GM23248 (cell line): ENCODE measurements at places on chromosomes 7 and 10. TPM values are rescaled to one million over a fixed set of nuclear protein-coding genes. Genes with fewer than 3 reads are reported as not detected.

The AKR1D1 gene
- total RNA-seq, result not detected in 2 replicates

- peak; percentile 90 for DNase-seq
Measured at GRCh38 chr7:100465702-100466311, 1.7 kb upstream of the SPACDR start.

DNA sequence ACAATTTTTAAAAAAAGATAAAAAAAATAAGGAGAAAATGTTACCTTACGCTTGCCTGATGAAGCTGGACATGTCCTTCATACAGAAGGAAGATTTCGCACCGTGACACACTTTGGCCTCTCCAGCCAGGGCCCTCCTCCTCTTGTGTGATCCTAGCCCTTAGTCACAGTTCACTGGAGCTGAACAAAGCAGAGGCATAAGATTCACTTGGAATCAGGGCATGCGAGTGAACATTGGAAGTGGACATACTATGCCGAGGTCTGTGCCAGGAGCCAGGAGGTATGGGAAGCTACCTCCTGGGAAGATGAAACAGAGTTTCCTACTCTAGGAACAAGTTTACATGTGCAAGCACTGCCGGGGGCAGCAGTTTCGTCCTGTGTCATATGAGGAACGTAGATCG is 91.5 kb downstream of the XPNPEP1 start:
- no peak for DNase-seq

DNA sequence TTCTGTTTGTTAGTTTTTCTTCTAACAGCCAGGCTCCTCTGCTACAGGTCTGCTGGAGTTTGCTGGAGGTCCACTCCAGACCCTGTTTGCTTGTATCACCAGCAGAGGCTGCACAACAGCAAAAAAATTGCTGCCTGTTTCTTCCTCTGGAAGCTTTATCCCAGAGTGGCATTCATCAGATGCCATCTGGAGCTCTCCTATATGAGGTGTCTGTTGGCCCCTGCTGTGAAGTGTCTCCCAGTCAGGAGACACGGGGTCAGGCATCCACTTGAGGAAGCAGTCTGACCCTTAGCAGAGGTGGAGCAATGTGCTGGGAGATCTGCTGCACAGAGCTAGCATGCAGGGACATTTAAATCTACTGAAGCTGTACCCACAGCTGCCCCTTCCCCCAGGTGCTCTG is 26.7 kb upstream of the CROT start:
- DNase-seq, result no peak

The BTBD16 gene
- not detected in 2 replicates for total RNA-seq

GRCh38 chr7:27160145-27160545 is 3.7 kb upstream of the HOXA7 start:
- DNase-seq, result no peak

- no peak for DNase-seq
Measured at GRCh38 chr10:114525368-114525949, 121.2 kb upstream of the AFAP1L2 start.

The PODXL gene
- 42.7 and 50.1 TPM in 2 replicates for total RNA-seq

GRCh38 chr10:118516716-118517115 is 78.7 kb downstream of the PRLHR start:
- DNase-seq, result no peak

DNA sequence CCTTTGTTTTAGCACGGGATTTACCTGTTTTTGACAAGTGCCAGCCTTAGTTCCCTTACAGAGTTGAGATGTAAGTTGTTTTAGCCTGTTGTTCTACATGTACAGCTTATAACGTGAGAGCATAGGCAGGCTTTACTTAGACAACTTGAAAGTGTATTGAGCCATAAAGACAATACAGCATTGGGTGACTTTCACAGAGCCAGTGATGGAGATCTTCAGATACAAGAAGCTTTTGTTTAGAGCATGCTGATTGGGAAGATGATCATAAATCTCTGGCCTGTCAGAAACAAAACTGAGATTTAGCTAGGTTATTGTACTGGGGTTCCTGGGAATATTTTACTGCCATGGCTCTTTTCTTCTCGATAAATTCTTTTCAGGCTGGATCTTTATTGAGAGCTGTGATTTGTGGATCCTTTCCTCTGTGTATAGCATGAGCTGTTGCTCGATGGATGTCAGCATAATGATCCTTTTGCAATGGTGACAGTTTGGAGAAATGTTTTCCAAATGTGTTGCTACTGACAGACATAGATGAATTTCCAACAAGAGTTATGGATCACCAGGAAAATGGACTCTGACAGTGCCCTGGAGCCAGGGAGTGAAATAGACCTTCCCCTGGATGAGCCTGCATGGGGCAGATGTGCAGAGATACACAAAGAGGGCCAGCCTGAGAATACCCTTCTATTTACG is 30.2 kb downstream of the LHFPL3 start:
- DNase-seq, result no peak

DNA sequence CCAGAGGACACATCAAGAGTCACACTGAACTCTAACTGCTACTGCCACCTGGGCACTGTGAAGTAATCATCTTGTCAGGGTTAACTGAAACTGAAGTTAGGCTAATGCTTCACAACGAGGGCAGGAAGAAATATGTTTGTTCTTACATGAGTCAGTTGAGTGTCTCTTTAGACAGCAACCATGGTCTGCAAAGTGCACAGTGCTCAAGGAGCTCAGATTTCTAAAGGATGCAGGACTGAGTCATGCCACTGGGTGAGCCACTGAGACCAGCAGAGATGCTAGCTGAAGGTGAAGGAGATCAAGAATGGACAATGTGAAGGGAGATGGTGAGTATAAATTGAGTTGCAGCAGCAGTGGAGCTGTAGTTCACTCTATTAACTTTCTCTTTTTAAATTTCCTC is 76.0 kb upstream of the CTTNBP2 start:
- no peak for DNase-seq

The DNAJC12 gene
- total RNA-seq, result 0.76 and 3.4 TPM in 2 replicates

The HOXA7 gene
- 3.4 and 6.6 TPM in 2 replicates for total RNA-seq

GRCh38 chr7:42192851-42193461 is 44.1 kb downstream of the GLI3 start:
- no peak for DNase-seq

- DNase-seq, result no peak
Measured at GRCh38 chr7:86407291-86407690, 236.4 kb upstream of the GRM3 start.

- DNase-seq, result no peak
Measured at GRCh38 chr10:122170802-122171201, 100.3 kb upstream of the BTBD16 start.

- peak; percentile 85 for DNase-seq
Measured at GRCh38 chr10:70758757-70759514, 26.2 kb downstream of the TBATA start.

The PRPS1L1 gene
- not detected in 2 replicates for total RNA-seq

DNA sequence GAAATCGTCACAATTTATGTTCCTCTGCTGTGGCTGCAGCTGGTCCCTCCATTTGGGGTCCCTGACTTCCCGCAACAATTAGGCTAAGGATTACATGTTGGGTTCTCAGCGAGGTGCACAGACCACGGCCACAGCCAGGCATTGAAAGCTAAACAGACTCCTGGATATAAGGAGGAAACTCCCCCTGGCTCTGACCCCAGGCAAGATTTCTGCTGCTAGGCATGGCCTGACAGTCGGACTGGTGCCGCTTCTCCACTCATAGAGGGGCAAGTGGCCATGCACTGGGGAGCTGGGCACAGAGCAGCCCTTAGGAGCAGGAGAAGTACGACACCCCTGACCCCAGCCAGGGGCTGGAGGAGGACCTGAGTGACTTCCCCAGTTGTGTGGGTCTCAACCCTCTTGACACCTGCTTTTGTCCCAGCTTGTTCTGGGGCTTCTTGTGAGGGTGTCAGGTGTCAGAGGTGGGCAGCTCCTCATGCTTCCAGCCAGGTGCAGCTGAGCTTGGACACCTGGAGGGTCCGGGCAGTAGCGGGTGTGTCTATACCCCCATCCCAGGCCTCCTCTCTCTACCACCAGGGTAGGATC is 38.3 kb downstream of the TSPAN15 start:
- no peak for DNase-seq

GRCh38 chr7:150503581-150503980 is 11.1 kb upstream of the GIMAP7 start:
- DNase-seq, result no peak

- DNase-seq, result peak; percentile 73
Measured at GRCh38 chr7:41834805-41835694, 132.2 kb upstream of the INHBA start.

The CRPPA gene
- total RNA-seq, result 1.8 and 3.8 TPM in 2 replicates

DNA sequence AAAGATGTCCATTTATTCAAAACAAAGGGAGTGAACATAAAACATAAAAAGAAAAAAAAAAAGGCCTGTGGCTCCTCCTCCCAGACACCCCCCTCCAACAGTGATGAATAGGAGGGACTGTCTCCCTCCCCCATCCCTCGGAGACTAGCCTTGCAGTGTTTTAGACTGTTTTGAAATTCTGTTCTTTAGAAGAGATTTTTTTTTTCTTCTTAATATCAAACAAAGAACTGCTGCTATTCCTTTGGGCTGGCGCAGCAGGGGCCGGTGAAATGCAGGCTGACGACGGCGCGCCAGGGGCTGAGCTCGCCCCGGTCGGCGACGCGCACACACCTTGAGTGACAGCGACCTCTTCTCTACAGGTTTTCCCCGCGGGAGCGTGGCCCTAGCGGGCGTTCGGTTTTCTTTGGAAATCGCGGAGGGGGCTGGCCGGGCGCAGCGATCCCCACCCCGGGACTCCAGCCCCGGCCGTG is at the start of gene LANCL2:
Gene LANCL2, plus strand, starts transcription at position 133 of the 470 bp plus-strand sequence. CDS start 689 bp downstream, outside the sequence.
- peak; percentile 60 for DNase-seq

The RPEL1 gene
- total RNA-seq, result not detected in 2 replicates

DNA sequence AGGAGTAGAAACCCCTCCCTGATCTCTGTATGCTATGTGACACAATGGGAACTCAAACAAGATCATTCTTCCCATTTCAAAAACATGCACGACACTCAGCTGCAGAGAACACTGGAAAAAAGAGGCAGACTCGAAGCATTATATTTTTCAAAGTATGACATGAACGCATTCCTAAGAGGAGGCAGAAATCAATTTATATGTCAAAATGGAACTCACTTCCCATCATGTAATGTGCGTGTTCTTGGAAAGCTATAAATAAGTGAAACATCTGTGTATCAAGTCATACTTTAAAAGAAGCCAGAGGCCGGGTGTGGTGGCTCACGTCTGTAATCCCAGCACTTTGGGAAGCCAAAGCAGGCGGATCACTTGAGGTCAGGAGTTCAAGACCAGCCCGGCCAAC is 142.7 kb downstream of the ICA1 start:
- DNase-seq, result no peak

The GSTO1 gene
- 143 and 236 TPM in 2 replicates for total RNA-seq

DNA sequence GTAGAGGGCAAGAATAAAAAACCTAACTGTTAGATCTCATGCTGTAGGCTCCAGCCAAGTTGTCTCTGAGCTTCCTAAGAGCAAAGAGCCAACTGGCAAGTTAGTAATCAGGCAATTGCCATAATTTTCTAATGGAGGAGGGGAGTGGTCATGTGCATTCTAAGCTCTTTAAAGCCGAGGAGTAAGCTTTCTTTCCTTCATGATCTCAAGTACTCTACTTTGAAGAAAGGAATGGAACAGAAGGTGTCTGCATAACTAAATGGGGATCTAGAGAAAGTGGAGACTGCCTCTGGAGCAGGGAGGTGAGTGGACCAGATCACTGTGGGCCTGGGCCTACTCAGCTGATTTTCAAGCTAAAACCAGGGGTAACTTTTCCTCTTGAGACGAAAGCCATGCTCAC is 37.7 kb upstream of the TOMM7 start:
- no peak for DNase-seq

DNA sequence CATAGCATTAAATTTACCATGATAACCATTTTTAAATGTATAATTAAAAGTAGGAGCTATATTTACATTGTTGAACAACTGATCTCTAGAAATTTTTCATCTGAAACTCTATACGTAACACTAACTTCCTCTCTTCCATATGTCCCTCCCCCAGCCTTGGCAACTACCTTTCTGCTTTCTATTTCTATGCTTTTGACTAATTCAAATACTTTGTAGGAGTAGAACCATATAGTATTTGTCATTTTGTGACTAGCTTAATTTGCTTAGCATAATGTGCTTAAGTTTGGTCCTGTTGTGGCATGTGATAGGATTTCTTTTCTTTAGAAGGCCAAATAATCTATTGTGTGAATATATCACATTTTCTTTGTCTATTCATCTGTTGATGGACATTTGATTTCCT is 225.3 kb upstream of the POT1 start:
- DNase-seq, result no peak

DNA sequence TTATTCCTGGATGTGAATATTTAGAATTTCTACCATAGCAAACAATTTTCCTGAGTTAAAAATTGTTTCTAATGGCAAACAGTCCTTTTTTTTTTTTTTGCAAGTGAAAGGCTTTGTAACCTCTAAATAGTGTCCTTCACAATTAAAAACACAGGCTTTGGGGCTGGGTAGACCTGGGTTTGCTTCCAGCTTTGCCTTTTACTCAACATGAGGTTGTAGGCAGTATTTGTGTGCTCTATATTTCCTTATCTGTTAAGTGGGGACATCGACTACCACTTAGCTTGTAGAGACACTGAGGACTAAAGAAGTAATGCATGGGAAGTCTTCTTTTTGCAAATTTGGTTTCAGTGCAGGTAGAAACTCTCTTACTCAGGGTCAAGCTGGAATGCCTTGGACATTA is 169.4 kb upstream of the GRB10 start:
- no peak for DNase-seq

GRCh38 chr10:326350-326749 is 191.1 kb downstream of the ZMYND11 start:
- DNase-seq, result no peak

The CARD11 gene
- not detected in 2 replicates for total RNA-seq

DNA sequence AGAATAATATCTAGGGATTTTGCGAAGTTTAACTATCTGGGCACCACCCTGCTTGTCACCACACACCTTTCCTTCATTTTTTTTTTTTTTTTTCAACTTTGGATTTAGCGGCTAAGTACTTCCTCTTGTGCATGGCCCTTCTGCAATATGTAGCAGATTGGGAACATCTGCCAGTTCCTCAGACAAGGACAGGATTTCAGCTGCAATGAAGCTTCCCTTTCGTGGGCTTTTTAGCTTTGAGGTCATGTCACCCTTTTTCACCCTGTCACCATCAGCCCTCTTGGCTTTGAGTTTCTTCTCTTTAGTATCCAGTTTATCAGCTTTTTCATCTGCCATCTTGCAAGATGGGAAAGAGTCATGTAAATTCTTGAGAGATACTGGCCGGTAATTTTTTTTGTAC is 81.6 kb upstream of the ETV1 start:
- DNase-seq, result no peak

GRCh38 chr10:132593900-132594876 is 56.6 kb downstream of the INPP5A start:
- no peak for DNase-seq
